CD4-positive, CD25-positive, alpha-beta regulatory T cell (primary cell): ENCODE measurements at places on chromosomes 3 and 15. TPM values are rescaled to one million over a fixed set of nuclear protein-coding genes. Genes with fewer than 3 reads are reported as not detected.
A peak's percentile ranks its signal among the peaks of the same experiment; 100 is the strongest.

DNA sequence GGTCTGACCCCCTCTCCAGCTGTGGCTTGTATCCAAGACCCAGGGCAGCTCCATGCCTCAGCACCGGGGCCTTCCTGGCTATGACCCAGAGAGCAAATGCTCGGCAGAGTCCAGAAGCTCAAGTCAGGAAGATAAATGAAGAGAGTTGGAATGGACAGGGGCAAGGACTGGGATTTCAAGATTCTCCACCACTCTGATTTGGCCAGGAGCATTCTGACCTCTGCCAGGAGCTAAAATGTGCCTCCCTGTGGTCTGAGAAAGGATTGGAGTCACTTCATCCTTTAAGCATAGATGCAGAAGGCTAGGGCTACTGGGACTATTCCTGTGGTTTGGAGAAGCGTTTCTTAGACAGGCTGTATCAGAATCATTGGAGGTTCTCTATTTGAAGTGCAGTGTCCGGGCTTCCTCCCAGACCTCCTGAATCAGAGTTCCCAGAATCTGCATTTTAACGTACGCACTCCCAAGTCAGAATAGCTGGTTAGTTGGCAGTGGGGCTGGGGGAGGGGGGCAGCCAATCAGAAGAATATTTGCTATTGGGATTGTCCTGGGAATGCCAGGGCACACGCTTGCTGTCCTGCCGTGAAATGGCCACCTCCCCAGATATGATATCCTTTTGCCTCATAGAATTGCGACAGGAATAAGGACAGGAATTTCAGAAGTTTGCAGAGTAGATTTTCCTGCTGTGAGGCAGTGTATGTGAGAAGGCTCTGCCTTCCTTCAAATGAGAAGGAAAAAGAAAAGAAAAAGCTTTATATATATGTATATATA, 57.4 kb downstream of the HRH1 start:
- DNase-seq = no peak

GRCh38 chr15:62390791-62391640, 225.9 kb upstream of the C2CD4B start:
- DNase-seq = peak; percentile 44

GRCh38 chr3:87179642-87180041, 47.5 kb upstream of the CHMP2B start:
- DNase-seq = no peak

- DNase-seq = no peak
Measured at GRCh38 chr3:184648636-184649035, 63.2 kb downstream of the MAGEF1 start.

DNA sequence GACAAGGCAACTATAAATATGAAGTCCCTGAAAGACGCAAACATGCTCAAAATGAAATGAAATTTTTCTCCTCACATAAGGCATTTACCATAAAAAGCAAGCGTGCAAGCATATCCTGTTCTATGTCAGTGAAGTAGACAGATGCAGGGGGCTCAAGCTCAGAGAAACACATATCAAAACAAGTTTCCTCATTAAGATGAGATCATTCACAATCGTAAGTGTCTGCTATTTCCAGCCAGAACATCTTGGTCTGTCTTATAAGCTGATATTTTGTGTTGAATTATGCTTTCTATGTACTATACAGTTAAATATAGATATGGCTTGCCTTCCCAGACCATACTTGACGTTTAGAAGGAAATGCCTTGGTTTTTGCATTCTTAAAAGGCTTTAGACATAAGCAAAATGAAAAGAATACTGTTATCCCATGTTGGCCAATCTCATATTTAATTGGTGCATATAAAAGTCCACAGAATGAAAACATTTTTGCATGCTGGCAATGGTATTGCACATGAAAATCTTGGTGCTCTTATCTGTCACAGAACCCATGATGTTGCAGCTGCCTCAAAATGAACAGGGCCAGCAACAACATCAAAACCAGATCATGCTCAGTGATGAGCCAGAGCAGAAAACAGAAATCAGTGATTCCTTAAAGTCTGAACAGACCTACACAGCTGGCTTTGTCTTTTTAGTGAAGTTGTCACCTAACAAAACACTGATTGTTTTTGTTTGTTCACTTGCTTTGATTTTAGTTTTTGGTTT, 65.4 kb downstream of the SIDT1 start:
- DNase-seq = no peak

DNA sequence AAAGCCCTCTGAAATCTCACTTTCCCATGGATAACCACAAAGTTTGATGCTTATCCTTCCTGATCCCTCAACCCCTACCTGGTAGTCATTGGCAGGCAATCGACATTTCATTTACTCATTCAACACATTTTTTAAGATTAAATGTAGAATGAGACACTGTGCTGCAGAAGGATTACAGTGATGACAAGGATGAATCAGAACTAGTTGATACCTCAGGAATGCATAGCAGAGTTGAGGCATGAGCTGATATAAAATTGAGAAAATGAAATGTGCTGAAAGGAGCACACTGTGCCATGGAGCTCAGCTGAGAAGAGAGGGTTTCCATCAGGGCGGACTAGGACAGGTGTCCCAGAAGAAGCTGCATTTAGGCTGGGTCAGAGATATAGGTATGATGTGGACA, 48.9 kb upstream of the ACTL6A start:
- DNase-seq = no peak

GRCh38 chr3:108489776-108490175, 20.6 kb downstream of the MYH15 start:
- DNase-seq = peak; percentile 66

GRCh38 chr15:65945616-65946015, 76.3 kb downstream of the RAB11A start:
- DNase-seq = no peak

GRCh38 chr3:20108869-20109268, 68.6 kb downstream of the KAT2B start:
- DNase-seq = no peak

- no peak for DNase-seq
Measured at GRCh38 chr15:51425517-51426040, 84.1 kb downstream of the GLDN start.

GRCh38 chr3:135079095-135079494, 284.0 kb downstream of the EPHB1 start:
- no peak for DNase-seq

DNA sequence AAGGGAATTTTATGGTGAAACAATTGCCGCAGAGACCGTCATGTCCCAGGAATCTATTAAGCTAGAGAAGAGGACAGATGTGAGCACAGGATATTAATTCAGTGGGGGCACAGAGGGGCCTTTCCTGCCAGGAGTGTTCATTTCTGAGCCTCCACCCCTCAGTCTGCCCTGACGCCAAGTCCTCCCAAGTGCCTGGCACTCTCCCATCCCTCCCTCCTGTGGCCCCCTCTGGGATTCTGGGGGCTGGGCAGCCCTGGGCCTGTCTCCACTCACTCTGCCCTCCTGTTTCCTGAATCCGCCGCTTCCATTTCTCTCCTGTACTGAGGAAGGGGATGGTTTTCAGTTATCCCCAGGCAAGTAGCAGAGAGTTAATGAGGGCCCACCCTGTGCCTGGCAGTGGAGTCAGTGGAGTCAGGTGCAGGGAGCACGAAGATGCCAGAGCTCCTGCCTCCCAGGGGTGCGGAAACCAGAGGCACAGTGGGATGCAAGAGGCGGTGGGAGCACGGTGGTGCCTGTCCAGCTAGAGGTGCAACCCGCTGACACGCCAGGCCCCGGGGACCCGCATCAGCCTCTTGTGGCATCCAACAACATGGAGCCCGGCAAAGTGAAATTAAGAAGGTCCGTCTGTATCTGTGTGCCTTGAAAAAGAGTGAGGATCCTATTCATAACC, 212.5 kb downstream of the XXYLT1 start:
- DNase-seq = no peak

DNA sequence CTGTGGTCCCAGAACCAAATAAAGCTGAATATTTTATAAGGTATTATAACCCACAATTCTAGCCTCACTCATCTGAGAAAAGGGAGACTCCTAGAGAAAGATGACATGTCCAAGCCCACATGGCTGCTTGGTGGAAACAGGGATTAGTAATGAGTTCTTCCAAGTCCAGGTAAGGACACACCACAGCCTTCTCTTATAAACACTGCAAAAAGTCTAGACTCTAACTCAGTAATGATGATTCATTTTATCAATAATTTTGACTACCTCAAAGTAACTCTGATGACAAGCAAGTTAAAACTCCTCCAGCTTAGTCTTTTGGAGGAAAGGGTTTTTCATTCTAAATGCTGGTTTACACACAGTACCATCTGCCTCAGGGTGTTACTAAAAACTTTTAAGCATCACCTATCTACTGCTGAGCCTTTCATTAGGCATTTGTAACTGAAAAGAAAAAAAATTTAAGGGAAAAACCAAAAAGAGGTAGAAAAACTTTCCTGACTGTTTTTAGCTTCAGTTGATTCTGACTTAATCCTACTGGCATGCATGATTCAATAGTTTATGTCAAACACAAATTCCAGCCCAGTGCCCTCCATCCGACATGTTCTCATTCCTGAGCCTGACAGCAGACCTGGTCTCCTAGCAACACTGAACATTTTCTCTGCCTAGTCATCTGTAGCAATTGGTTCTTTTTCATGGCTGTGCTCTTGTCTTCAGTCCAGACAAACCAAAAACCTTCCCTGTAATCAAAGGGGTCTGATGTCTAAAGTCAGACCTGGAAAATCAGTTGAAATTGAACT, 43.9 kb downstream of the P3H2 start:
- DNase-seq = no peak

DNA sequence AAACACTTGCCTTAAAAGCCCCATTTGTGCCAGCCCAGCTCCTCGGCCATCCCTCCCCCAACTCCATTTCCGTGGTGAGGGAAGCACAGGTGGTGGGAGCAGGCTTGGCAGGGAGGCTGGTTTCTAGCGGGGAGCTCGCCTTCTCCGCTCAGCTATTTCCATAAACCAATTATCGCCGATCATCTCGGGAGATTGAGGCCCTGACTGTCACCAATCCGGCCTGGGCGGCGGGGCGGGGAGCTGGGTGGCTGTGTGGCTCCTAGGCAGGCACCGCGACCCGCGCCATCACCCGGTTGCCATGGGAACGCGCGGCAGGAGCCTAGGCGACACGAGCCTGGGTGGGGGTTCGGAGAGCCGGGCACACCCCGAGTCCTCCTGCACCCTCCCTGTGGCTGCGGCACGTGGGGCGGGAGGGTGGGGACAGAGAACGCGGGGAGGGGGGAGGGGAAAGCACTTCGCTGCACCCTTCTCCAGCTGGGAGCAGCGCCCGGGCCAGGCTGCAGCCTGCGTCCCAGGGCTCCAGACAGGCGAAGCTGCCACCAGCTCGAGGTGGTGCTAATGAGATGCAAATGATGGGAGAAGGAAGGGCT, 9.3 kb downstream of the CCDC33 start:
- DNase-seq = no peak

DNA sequence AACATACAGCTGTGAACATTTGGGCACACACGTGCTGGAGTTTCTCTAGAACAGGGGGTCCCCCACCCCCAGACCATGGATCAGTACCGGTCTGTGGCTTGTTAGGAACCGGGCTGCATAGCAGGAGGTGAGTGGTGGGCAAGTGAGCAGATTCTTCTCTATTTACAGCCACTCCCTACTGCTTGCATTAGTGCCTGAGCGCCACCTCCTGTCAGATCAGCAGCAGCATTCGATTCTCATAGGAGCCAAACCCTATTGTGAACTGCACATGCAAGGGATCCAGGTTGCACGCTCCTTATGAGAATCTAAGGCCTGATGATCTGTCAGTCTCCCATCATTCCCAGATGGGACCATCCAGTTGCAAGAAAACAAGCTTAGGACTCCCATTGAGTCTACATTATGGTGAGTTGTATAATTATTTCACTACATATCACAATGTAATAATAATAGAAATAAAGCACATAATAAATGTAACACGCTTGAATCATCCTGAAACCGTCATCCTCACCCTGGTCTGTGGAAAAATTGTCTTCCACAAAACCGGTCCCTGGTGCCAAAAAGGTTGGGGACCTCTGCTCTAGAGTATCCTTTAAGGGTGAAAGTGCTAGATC, 25.8 kb downstream of the CHRM5 start:
- no peak for DNase-seq

DNA sequence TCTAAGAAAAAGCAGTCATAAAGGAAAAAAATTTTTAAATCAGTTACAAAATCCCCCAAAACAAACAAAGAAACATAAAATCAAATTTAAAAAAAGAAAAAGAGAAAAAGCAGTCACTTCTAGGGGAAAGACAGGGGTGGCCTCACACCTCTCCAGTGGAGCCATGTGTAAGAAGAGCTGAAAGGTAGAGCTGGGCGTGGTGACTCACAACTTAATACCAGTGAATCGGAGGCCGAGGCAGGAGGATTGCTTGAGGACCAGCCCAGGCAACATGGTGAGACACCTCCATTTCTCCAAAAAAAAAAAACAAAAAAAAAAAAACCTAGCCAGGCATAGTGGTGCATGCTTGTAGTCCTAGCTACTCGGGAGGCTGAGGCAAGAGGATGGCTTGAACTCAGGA, 14.7 kb downstream of the MESD start:
- no peak for DNase-seq

- no peak for DNase-seq
Measured at GRCh38 chr3:86914670-86915069, 76.3 kb downstream of the VGLL3 start.

- DNase-seq = no peak
Measured at GRCh38 chr3:193168931-193169330, 72.1 kb upstream of the PLAAT1 start.

DNA sequence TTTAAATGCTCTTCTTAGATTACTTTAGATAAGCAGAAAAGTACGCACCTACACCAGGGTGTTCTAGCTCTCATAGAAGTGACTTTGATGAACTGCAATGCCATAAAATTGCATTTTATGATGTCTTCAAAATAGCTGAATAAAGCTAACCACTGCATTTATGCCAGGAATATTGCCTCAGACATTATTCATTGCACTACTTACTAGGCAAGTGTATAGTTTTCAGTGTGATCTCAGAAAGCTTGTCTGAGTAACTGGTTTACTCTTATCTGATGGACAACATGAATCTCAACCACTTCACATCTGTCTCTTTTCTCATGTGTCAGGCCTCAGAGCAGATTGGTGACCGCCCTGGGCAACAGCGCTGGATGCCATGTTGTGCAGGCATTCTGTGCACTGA, 119.3 kb upstream of the SLC2A2 start:
- DNase-seq = no peak

GRCh38 chr3:180018543-180018942, 18.2 kb downstream of the PEX5L start:
- DNase-seq = no peak

- DNase-seq = no peak
Measured at GRCh38 chr3:196163666-196164493, 47.3 kb downstream of the ZDHHC19 start.

GRCh38 chr15:43541785-43542184, 24.4 kb downstream of the MAP1A start:
- DNase-seq = no peak

Gene UQCC5
- 19.4 TPM for polyA plus RNA-seq

Gene IQCH
- 0.32 TPM for polyA plus RNA-seq

Gene MKRN3
- 3.2 TPM for polyA plus RNA-seq

Gene TRAT1
- polyA plus RNA-seq = 160 TPM

Gene SMAD6
- not detected for polyA plus RNA-seq

Gene CPA3
- polyA plus RNA-seq = not detected

Gene FGF7
- polyA plus RNA-seq = 0.02 TPM

Gene MORC1
- polyA plus RNA-seq = not detected

Gene AMOTL2
- not detected for polyA plus RNA-seq

Gene KLHL6
- 17.8 TPM for polyA plus RNA-seq

Gene CNTN3
- not detected for polyA plus RNA-seq

Gene RTP3
- not detected for polyA plus RNA-seq

Gene CAPN7
- polyA plus RNA-seq = 24.1 TPM

Gene CSNK1G1
- polyA plus RNA-seq = 14.4 TPM
